Activated T-helper 1 cell treated with anti-CD3 and anti-CD28 coated beads, Interleukin-12 subunit alpha, Interleukin-12 subunit beta, Interleukin-2, Interleukin-4 antibody, amounts not matched to agents 30 ng/mL and 10 ng/mL and 1 ng/mL, durations not matched to agents 14 hours and 24 hours and 36 hours (primary cell): ENCODE measurements at places on chromosomes 6 and 20. TPM values are rescaled to one million over a fixed set of nuclear protein-coding genes. Genes with fewer than 3 reads are reported as not detected.

GRCh38 chr6:155402656-155403304 is 52.9 kb downstream of the NOX3 start:
- peaks cover 3% of the 10 kb centered on the region for H3K27me3 ChIP-seq
- H3K4me1 ChIP-seq: no peaks in the 10 kb centered on the region
- no peak overlapping the region for H3K27ac ChIP-seq
- no peak overlapping the region for H3K4me3 ChIP-seq
- no peaks in the 10 kb centered on the region for H3K36me3 ChIP-seq

MAS1 gene
- not detected in 2 replicates for total RNA-seq

DNA sequence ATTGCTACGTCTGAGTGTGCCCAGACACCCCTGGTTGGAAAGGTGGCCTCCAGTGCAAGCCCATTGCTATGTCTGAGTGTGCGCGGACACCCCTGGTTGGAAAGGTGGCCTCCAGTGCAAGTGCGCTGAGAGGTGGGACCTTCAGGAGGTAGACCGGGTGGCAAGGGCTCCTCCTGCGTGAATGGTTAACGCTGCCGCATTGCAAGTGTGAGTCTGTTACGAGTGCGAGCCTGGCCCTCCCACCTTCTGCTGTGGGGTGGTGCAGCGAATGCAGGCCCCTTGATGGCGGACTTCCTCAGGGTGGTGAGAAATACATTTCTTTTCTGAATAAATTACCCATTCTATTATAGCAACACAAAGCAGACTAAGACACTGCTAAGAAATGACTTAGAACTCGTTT is 208.8 kb downstream of the DLL1 start:
- peaks cover 5% of the 10 kb centered on the region for H3K27me3 ChIP-seq
- H3K4me3 ChIP-seq: no peak overlapping the region
- H3K4me1 ChIP-seq: peaks cover 20% of the 10 kb centered on the region
- DNase-seq: no peak
- no peak overlapping the region for H3K27ac ChIP-seq

DNA sequence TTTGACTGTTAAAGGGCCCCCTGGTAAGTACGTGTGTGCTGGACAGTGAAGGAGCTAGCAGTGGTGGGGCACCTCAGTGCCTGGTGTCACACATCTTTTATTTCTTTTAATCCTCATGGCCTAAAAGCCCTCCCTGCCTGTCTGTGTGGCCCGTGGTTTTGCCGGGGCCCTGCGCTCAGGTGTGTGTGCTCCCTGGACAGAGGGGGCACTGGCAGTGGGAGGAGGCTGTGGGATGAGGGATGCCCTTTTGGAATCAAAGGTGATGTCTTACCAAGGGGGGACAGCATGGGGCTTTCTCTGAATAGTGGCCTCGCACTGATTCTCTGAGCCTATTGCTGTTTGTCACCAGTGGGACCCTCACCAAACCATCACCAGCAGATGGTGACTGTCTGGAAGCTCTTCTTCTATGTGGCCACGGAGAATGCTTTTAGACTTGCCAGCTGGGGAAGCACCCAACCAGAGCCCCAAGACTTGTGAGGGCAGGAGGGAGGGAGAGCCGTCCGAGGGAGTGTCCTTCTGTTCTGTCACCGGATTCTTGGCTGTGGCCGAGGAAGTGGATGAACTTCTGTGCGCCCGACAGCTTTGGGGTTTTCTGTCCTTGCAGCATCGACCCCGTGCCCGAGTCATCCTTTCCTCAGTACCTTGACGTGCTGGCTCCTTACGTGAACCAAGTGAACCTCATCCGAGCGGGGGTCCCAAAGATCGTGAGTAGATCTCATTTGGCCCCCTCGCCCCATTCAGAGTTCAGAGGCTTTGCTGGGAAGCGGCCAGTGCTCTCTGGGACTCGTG is 18.1 kb downstream of the PNLDC1 start:
- no peak for DNase-seq
- H3K4me1 ChIP-seq: peaks cover 18% of the 10 kb centered on the region
- H3K4me3 ChIP-seq: no peak overlapping the region
